Activated CD4-positive, alpha-beta T cell treated with anti-CD3 and anti-CD28 coated beads for 24 hours (primary cell): ENCODE measurements at places on chromosomes 1 and 21.

- DNase-seq: no peak
Measured at GRCh38 chr1:31372051-31372450, 825 bp downstream of the FABP3 start.

DNA sequence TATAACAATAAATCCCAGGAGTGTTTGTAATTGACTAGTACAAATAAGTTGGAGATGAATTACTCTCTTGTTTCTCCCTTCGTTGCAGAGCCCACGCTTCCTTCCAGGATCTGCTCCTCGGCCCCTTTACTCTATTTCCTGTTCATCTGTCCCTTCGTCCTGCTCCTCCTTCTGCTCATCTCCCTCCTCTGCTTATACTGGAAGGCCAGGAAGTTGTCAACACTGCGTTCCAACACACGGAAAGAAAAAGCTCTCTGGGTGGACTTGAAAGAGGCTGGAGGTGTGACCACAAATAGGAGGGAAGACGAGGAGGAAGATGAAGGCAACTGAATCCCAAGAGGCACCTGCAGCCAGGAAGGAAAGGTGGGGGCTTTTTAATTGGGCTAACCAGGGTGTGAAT, 26.4 kb upstream of the TTF2 start:
- DNase-seq: no peak

GRCh38 chr21:34881839-34882371, 167.2 kb downstream of the RUNX1 start:
- DNase-seq: no peak

DNA sequence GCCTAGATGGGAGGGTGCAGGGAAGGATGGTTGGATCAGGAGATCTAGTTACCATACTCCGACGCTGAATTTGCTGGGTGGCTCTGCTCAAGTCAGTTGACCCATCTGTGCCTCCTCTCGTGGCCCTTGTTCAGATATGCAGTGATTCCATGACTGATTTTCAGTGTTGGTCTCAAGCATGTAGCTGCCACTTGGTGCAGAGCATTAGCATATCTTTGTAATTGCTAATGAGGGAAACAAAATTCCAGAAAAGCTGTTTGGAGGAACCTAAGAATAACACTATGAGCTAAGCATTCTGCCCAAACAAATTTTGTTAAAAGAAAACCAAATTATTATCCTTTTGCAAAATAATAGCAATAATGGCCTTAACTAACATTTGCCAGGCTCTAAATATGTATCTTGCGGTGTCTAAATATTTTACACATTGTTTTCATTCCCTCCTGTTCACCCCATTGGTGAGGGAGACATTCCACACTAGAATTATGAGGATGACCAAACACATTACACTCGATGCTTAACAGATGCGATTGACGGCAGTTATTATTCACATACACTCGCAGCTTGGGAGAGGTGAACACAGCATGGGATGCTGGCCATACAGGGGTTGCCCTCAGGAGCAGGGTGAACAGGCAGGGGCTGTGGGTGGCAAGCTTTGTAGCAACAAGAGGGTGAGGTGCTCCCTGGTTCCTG, 69.1 kb downstream of the KCNJ15 start:
- DNase-seq: no peak

DNA sequence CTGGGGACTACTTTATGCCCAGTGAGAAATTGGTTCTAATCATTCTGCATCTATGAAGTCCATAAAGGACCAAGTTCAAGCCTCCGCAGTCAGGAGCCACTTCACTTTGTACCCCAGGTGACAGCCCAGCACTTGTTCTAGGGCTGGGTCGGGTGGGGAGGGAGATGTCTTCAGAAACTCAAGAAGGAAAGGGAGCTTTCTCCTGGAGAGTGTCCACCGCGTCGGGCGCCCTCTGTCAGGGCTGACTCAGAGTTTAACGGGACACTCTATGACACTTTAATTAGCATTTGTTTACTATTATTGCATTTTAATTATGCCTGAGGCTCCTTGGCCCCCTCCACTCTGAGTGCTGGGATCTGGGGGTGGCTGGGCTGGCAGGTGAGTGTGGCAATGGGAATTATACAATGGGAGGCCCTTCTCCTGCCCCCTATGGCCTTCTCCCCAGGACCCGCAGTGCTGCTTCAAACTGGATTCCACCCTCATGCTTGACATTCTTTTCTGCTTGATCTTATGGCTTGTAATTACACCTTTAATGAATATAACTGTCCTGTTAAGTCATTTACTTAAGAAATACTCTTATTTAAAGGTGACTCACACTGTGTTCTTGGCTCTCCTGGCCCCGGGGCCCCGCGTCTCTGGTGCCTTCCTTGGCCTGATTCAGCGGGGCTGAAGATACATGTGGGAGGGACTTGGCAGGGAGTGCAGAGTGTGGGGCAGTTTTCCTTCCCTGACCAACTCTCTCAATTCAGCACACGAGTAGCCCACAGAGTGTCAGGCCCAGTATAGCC, 136.6 kb downstream of the PLXNA2 start:
- DNase-seq: no peak

DNA sequence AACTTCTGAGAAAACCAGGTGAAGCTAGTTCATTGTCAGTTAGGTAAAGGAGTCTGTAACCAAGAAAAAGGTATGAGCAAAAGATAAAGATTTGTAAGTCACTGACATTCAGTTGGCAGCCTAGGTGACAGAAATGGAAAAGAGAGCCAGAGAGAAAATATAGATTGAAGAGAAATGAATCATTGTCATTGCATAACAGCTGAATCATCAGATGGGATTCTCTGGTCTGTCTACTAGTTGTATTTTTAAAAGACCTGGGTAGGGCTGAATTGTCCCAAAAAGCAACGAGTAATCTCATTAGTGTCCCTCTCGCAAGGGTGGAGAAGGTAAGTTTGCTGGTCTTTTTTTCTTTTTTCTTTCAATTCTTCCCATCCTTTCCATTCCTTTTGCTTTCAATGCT, 36.6 kb downstream of the PTGS2 start:
- DNase-seq: no peak

- DNase-seq: no peak
Measured at GRCh38 chr1:43686801-43687200, 20.5 kb upstream of the ST3GAL3 start.

DNA sequence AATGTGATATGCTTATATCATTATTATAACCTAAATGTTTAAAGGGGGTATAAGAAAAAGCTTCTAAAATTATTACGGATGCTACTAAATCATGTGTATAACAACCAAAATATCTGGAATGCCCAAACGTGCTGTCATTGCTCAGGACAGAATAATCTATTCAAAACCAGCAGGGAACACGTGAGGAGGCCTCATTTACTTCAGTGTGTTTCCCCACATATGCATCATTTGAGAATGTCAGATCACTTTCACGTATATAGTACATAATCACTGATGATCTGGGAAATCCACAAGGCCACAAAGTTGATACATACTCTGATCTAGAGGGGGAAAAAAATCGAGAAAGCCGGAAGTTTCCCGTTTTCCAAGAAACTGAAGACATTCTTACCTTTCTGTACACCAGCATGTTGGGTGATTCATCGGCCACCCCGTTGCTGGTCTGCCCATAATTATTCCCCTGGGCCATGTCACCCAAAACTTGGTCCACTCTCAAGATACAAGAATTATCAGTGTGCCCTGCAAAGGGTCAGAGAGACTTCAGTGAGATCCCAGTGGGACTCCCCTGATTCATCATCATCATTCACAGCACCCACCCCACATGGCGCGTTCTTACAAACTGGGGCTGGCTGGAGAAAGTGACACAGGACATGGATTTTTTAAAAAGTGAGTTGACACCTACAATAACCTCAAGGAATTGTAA, 1.5 kb downstream of the RGS7 start:
- DNase-seq: no peak

DNA sequence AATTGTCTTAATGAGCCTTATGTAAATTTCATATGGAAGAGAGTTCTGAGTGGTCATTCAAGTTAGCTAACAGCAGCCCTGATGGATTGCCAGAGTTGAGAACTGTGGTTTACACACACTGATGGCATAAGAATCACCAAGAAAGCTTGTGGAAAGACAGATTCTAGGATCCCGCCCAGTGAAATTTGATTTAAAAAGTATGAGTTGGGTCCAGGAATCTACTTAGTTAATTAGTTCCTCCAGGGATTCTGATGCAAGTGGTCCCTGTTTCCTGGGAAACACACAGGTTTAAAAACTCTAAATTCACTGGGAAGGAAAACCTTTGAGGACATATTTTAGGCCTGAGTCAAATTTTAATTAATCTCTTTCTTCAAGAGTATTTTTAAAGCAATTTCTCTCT, 144.3 kb downstream of the NTPCR start:
- no peak for DNase-seq
